Right renal cortex interstitium (tissue), 3 donors: ENCODE measurements at places on chromosomes 6 and 20. TPM values are rescaled to one million over a fixed set of nuclear protein-coding genes. Genes with fewer than 3 reads are reported as not detected.
A peak's percentile ranks its signal among the peaks of the same experiment; 100 is the strongest.

- DNase-seq: no peak
Measured at GRCh38 chr6:11364971-11365397, 132.5 kb upstream of the NEDD9 start.

GRCh38 chr6:107235511-107235910 lies 120.2 kb upstream of the BEND3 start:
- DNase-seq: peak; percentile 59

GRCh38 chr6:45505470-45505869 lies 127.7 kb upstream of the SUPT3H start:
- DNase-seq: no peak

DNA sequence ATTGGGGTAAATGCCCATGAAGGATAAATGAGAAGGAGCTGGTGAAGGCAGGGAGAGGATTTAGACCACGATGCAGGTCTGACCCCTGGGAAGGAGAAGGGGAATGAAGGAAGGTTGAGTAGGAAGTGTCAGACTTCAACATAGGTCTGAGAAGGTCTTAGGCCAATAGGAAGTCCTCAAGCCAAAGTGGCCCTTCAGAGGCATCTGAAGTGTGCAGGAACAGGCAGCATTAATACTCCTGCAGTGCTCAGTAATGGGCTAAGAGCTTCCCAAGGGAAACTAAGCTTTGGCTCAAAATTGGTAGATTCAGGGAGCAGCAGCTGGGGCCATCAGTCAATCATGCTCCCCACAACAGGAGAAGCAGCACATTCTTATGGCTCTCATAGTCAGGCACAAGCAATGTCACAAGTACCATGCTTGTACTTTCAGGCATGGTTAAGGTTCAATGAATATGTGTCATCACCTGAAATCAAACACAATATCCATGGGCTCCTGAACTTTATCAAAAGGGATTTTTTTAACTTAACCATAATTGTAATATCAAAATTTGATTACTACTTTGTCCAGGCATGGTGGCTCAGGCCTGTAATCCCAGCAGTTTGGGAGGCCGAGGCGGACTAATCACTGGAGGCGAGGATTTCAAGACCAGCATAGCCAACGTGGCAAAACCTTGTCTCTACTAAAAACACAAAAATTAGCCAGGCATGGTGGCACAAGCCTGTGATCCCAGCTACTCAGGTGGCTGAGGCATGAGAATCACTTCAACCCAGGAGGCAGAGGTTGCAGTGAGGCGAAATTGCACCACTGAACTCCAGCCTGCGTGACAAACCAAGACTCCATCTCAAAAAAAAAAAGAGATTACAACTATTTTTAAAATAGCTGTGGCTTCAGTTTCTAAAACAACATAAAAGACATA lies 9.9 kb downstream of the RALGAPA2 start:
- no peak for DNase-seq

- DNase-seq: no peak
Measured at GRCh38 chr6:42173101-42173500, at the start of gene GUCA1A. TSS of gene GUCA1A (plus strand) at chr6:42173364. CDS start at chr6:42173614, 250 bp downstream.

GRCh38 chr20:19008497-19008896 lies 194.9 kb downstream of the SCP2D1 start:
- DNase-seq: no peak

DNA sequence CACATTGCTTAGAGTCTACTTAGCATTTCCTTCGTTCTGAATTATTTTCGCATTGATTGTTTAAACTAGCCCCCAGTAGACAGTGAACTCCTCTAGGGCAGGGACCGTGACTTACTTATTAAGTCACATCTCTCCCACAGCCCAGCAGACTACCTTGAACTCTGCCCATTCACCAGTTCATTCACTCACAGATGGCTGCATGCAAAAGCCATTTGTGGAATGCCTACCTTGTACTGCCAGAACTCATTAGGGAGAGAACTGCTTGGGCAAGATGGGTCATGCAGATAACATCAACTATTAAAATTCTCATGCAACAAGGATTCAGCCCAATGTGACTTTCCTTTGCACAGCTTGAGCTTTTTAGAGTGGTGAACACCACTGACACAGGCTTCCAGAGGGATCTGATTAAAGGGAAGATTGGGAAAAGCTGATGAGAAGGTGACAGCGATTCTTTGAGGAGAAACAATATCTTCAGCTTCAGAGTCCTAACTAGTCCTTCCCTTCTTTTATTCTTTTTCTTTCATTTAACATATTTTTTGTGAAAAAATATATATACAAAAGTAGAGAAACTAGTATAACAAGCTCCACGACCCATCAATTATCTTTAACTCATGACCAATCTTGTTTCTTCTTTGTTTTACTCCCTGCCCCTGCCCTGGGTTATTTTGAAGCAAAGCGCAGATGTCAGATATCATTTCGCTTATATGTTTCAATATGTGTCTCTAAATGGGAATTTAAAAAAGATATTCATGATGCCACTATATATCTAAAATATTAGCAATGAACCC lies 273.9 kb downstream of the CDC5L start:
- DNase-seq: no peak

- DNase-seq: no peak
Measured at GRCh38 chr20:23408957-23409356, 12.3 kb downstream of the NAPB start.

Gene SEMG1
- polyA plus RNA-seq: not detected

Gene HTR1B
- polyA plus RNA-seq: 0.42 TPM
